ENCODE measurements at places on chromosomes 13 and 19.

DNA sequence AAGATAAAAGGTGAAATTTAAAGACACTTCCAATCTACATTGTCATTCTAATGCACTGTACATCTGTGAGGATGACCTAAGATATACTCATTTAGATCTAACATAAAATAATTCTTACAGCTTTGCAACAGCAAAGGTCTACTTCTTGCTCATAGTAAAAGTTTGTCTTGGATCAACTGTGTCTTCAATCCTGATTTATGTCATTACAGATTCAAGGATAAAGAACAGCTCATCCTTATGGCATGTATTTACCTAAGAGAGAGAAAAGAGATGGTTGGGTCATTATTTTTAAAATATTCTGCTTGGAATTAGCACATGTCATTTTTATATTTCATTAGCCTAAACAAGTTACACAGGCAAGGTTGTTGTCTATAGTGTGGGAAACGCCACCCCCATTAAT lies 2193.1 kb downstream of the PCDH9 start:
- no peak for DNase-seq

DNA sequence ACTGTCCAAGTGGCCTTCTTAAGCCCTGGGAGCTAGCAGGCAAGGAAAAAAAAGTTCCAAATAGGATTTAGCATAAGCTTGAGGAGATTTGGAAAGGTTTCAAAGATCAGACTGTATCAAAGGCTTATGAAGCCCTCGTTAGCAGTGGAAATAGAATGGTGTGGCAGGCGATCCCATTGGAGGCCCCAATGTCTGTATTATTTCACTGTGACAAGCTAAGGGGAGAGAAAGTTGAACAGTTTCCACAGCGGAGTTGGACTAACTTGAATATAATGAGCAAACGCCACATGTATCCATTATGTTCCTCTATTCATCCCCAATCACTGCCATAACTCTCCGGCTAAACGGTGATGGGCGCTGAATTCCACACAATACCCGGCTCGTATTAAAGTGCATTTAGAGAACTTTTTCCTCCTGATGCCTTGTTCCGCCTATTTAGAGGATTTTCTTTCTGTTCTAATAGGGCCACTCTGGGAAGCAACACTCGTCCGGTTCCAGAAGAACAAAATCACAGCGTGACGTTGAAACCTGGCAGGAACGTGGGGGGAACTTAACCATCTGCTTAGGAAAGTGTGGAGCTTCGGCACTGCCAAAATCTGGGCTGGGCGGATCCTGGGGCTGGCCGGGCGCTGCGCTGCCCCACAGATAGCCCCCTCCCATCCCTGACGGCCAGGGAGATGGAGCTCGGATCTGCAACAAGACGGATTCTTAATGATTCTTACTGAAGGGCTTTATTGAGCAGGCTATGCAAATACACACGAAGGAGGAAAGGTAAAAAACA lies 1.0 kb upstream of the PCDH8 start:
- no peak for DNase-seq

DNA sequence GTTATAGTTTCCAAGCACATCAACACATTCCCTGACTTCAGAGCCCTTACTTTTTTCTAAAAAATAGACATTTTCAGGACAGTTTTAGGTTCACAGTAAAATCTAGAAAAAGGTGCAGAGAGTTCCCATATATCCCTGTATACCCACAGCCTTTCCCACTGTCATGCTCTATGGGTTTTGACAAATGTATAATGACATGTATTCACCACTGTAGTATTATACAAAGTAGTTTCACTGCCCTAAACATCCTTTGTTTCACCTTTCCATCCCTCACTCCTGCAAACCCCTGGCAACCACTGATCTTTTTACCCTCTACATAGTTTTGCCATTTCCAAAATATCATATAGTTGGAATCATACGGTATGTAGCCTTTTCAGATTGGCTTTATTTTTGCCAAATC lies 15.6 kb downstream of the NAA16 start:
- no peak for DNase-seq

GRCh38 chr19:49546825-49547565 lies 19.2 kb downstream of the RCN3 start:
- DNase-seq = peak; percentile 80

GRCh38 chr19:50720921-50721381 lies 1.3 kb upstream of the SHANK1 start:
- no peak for DNase-seq

- no peak for DNase-seq
These were observed 3.1 kb upstream of the PTPRH start for GRCh38 chr19:55212447-55212846.

Data from GM10248 (cell line).